ENCODE measurements at places on chromosomes 3 and 15.

GRCh38 chr15:27949089-27949488, 150.0 kb downstream of the OCA2 start:
- DNase-seq, result no peak

- DNase-seq, result no peak
These were observed 100.0 kb downstream of the MAGI1 start for GRCh38 chr3:65938676-65939075.

DNA sequence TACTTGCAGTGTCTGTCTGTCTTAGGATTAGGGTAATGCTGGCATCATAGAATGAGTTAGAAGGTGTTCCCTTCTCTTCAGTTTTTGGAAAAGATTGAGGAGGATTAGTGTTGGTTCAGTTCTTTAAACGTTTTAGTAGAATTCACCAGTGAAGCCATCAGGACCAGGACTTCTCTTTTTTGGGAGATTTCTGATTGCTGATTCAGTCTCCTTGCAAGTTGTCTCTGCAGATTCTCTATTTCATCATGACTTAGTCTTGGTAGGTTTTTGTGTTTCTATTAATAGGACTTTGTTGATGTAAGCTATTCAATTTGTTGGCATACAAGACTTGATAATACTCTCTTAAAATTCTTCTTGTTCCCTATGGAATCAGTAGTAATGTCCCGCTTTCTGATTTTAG, 48.9 kb downstream of the STT3B start:
- peak; percentile 2 for DNase-seq

DNA sequence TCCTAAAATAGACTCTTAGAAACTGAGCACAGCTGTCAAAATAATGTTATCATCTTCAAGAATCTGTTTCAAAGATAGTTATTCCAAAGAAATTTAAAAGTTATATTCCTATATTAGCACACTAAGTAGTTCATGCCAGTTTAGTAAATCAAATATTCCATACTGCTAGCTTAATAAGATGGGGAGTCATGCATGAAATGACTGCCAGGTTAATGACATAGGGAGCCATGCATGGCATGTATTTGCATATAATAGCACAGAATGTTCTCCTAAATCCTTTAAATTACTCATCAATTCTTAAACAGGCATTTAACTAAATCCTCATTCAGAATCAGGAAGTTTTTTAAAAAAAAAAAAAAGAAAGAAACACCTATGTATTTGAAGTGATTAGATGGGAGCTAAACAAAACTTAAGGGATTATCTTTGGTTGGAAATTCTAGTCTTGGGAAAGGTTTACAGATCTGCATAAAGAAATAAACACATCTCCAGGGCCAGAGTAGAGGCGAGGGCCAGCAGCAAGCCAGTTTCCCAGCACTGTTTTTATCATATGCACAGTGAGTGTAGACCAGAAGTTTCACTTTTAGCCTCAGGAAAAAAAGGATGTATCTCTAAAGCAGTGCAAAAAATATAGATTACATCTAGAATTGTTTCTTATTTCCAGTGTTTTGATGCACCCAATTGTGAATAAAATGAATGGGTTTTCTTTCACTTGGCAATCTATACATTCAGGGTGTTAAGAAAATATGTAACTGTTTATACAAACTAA, 366.4 kb upstream of the AGTR1 start:
- no peak for DNase-seq

DNA sequence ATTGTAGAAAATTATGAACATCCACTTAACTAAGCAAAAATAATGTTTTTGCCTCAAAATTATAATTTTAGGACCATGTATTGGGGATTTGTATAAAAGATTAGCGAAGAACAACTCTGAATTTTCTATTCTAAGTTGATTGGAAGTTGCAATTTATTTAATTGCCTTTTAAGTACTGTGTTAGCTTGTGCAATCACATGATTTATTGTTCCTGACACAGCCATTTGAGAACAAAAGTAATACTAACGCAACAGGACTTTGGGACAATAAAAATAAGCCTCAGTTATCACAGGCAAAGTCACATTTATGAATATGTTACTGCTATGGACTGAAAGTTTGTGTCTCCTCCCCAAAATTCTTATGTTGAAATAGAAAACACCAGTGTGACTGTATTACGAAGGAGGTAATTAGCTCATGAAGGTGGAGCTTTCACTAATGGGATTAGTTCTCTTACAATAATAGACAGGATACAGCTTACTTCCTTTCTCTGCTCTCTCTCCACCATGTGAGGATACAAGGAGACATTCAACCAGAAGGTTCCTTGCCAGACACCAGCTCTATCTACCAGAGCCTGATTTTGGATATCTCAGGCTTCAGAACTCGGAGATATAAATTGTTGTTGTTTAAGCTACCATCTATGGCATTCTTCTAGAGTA, 745.9 kb downstream of the ZBBX start:
- no peak for DNase-seq

GRCh38 chr15:96736384-96736783, 405.9 kb downstream of the NR2F2 start:
- DNase-seq, result no peak

- DNase-seq, result no peak
These were observed 15.4 kb downstream of the UBP1 start for GRCh38 chr3:33424606-33425452.
